ENCODE measurements at places on chromosomes 6 and 20.

DNA sequence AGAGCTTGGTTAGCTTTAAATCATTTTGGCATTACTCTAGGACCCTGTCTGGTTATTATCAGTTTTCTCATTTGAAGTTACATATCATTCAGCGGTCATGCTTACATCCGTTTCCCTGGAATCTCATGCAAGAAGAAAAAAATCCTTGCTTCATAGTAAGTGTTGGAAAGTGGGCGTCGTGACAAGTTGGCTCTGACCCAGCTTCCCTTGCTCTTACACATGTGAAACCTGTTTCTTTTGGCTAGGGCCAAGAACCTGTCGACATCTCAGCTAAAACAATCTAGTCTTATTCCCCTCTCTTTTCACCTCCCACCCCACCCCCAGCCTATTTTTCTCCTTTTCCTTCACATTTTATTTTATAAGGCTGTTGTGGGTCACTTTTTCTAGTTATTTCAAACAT lies 45.5 kb downstream of the ANKS1A start:
- peak; percentile 90 for DNase-seq

- DNase-seq: no peak
Measured at GRCh38 chr6:138492113-138492512, 7.2 kb downstream of the NHSL1 start.

DNA sequence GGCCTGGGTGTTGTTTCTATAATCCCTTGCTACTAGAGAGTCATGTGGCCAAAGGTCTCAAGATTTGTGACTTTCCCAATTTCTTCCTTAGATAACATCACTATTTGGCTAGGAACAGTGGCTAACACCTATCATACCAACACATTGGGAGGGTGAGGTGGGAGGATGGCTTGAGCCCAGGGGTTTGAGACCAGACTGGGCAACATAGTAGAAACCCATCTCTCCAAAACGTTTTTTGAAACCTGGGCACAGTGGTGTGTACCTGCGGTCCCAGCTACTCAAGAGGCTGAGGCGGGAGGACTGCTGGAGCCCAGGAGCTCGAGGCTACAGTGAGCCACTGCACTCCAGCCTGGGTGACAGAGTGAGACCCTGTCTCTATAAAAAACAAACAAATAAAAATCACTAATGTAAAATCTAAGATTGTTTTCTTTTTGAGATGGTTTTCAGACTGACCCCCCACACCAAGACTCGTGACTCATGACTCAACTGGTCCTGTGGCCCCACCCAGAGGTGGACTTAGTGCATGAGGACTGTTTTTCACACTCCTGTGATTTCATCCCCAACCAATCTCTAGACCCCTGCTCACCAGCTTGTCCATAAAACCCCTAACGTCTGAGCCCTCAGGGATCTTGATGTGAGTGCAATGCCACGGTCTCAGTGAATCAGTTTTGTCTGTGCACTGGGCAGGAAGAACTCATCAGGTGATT lies 48.3 kb upstream of the KIF16B start:
- no peak for DNase-seq

DNA sequence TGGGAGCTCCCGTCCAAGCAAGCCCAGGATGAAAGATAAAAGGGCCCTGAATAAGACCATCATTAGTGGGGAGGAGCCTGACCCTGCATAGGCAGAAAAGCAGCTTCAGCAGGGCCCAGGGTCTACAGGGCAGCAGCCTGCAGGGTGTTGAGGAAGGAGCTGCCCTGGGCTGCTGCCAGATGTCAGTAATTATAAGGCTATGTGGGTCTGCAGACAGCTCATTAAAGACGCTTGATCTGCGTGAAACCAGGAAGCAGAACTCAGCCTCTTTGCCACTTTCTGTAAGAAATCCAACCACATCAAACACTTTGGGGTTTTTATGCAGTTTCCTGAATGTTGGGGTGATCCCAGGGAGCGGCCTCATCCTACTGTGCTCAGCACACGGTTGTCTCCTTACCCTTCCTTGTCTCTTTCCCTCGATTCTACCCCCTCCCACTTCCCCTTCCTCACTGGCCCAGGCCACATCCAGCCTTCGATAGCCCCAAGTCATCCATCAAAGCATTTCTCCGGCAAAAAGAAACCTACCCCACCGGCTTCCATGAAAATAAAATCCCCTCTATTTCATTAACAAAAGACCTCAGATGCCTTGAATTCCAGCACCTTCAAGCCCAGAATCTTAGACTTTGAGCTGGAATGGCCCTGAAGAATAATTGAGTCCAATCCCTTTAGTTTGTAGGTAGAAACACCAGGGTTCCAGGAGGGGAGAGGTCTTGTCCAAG lies 1.0 kb upstream of the TGM6 start:
- DNase-seq: no peak

DNA sequence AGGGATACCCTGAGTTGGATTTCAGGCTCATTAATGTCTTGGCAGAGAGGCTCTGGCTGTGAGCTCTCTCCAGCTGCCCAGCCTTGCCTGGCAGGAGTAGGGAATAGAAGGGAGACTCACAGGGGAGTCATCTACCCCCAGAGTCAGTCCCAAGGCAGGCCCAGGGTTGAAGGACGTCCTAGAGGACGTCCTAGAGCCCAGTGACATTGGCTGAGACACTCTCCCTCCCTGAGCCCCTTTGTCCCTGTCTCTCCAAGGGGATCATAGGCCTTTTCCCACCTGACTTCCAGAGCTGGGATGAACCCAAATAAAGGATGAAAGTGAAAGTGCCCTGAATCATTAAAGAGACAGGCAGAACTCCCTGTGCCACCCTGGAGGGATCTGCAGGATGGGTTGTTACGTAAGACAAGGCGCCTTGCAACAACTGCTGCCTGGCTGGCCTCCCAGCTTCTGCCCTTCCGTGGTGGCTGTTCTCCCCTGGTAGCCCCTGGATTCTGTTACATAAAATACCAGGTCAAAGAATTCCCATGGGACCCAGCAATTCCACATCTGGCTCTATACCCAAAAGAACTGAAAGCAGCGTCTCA lies 53.6 kb upstream of the SIRPA start:
- DNase-seq: no peak

- no peak for DNase-seq
Measured at GRCh38 chr20:48634641-48635040, 193.2 kb downstream of the PREX1 start.
